Memory B cell (primary cell): ENCODE measurements at places on chromosomes 13 and 19.

- DNase-seq: no peak
Measured at GRCh38 chr13:64510747-64511146, 2719.4 kb downstream of the PCDH9 start.

- no peak for DNase-seq
Measured at GRCh38 chr13:51825165-51825592, 19.8 kb downstream of the TMEM272 start.

- no peak for DNase-seq
Measured at GRCh38 chr13:54415753-54416366, 1387.2 kb downstream of the OLFM4 start.

GRCh38 chr19:14770944-14771839 is 7.2 kb downstream of the ADGRE2 start:
- no peak for DNase-seq

DNA sequence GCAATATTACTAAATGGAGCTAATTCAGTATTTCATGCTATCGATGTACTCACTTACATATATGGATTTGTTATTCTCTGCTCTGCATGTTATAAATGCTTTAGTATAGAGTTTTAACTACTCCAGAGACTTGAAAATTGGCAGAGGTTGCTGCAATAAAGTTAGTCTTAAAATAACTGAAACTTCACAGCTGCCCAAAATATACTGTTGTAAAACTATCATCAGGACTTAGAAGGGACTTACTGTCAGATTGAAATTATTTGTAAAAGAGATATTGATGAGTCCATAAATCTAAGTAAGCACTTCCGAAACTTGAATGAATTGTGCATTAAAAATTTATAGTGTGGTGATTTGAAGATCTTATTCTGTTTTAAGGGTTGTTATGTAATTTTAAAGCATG is 1178.2 kb upstream of the PCDH20 start:
- DNase-seq: no peak
